ENCODE measurements at places on chromosomes 3 and 15.

DNA sequence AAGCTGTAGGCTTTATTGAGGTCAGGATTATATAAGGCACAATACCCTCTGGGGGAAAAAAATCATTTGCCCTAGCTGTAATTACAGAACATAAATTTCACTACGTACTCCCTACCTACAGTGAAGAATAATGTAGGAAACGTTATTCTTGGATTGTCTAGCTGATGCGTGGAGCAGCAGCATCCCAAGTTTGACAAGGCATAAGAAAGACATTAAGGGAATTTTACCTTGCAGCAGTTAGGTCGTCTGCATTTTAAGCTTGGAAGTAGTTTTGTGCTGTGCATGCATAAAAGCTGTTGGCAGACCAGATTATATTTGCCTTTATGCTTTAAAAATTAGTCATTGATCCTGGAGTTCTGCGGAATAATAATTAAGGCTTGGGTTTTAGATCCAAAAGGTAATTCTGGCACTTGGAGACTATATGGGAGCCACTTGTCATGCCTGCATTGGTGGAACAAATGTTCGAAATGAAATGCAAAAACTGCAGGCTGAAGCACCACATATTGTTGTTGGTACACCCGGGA lies 2.2 kb downstream of the EIF4A2 start:
- peaks cover 15% of the 10 kb centered on the region for H3K27me3 ChIP-seq
- peaks cover 56% of the 10 kb centered on the region for H3K36me3 ChIP-seq
- no peak for DNase-seq
- peaks cover 64% of the 10 kb centered on the region for H3K4me1 ChIP-seq

DNA sequence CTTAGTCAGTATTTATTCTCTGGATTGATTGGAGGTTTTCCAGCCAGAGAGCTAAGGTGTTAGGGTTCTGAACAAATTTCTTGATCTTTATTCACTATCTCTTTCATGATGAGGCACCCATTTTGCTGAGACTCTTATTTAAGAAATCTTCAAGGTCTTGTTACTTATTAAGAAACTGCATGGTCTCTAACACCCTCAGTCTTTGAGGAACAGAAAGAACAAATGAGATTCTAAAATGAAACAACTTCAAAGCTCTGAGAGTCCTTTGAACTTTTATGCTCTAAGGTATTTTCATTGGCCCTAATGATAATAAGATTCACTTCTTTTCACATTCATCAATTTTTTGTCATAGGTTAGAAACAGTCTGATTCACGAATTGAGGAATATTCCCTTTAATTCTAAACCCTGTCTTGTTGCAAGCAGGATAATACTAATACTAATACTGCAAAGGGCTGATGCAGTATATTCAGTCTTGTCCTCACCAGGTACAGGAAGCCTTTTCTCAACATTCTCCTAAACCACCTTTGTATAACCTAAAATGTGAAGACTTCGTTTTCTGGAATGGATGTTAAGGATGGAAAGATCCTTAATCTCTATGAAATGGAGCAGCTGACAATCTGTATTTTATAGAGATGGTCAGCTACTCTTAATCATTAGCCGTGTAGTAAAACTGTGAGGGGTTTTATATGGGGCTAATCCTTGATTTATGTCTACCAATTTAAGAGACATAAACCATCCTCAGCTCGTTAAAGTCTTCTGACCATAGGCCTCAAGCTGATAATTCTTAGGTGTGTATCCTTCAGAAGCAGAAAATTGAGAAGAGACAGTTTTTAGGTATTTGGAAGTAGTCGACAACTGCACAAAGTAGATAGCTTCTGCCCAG lies 198.3 kb downstream of the OTOL1 start:
- no peak overlapping the region for H3K4me3 ChIP-seq
- no peak for DNase-seq
- H3K4me1 ChIP-seq = no peaks in the 10 kb centered on the region
- H3K27ac ChIP-seq = no peak overlapping the region
- H3K27me3 ChIP-seq = no peaks in the 10 kb centered on the region

GRCh38 chr15:74967670-74968069 lies 11.1 kb upstream of the RPP25 start:
- H3K4me3 ChIP-seq = no peak overlapping the region
- no peak overlapping the region for H3K27ac ChIP-seq
- H3K4me1 ChIP-seq = no peaks in the 10 kb centered on the region
- H3K36me3 ChIP-seq = no peaks in the 10 kb centered on the region
- no peak for DNase-seq
- H3K27me3 ChIP-seq = peaks cover 17% of the 10 kb centered on the region

DNA sequence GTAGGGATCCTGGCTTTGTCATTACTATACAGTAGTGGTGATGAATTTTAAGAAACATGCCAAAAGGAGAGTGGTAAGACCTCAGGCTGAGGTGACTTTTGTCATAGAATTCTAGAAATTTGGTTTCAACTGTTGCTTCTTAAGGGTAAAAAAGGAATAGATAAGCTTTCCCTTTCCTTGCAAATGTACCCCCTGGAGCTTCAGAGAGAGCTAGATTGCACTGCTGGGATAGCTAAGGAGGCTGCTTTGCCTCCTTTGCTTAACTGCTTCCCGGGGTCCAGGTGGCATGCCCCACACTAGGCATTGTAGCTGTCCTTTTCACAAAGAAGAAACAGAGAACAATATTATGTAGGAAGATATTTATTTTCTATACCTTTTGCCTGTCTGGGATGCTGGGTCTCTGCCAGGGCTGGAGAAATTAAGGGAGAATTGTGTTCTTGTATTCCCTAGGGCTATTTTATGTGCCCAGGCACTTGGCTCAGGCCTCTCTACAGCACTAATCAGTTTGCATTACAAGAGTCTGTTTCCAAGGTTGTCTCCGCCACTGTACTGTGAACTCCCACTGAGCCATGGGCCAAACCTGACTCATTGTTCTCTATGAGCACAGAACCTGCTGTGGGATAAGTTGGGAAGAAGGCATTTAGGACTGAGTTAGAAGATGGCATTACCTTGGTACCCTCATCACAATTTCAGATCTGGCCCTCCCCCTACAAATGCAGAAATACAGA lies 460.0 kb downstream of the PDCD6IP start:
- H3K4me3 ChIP-seq = no peak overlapping the region
- H3K4me1 ChIP-seq = peaks cover 75% of the 10 kb centered on the region
- DNase-seq = no peak
- H3K27ac ChIP-seq = no peak overlapping the region

DNA sequence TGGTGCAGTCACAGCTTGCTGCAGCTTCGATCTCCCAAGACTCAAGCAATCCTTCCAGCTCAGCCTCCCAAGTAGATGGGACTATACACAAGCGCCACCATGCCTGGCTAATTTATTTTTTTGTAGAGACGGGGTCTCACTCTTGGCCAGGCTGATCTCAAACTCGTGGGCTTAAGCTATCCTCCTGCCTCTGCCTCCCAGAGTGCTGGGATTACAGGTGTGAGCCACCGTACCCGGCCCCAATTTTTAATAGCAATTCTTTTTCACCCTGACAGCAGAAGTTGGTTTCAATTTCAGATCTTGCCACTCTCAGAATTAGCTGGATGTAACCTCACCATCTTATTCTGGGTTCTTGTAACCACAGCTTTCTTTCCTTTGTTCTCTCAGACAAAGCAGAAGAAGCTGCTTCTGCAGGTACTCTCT lies 64.8 kb downstream of the TRIM71 start:
- H3K4me1 ChIP-seq = peaks cover 53% of the 10 kb centered on the region
- peaks cover 23% of the 10 kb centered on the region for H3K36me3 ChIP-seq
- H3K4me3 ChIP-seq = no peak overlapping the region
- no peak overlapping the region for H3K27ac ChIP-seq
- DNase-seq = no peak

- H3K36me3 ChIP-seq = no peaks in the 10 kb centered on the region
- H3K4me1 ChIP-seq = peaks cover 11% of the 10 kb centered on the region
- no peak for DNase-seq
- no peak overlapping the region for H3K27ac ChIP-seq
These were observed 25.7 kb upstream of the GOLIM4 start for GRCh38 chr3:168121184-168122017.

- H3K27me3 ChIP-seq = peaks cover 30% of the 10 kb centered on the region
- peak overlapping the region; percentile 93 for H3K4me3 ChIP-seq
- peaks cover 34% of the 10 kb centered on the region for H3K4me1 ChIP-seq
- no peak for DNase-seq
These were observed 1.4 kb upstream of the SEMA6D start for GRCh38 chr15:47715856-47716445.

- no peak overlapping the region for H3K27ac ChIP-seq
- H3K4me1 ChIP-seq = peaks cover 25% of the 10 kb centered on the region
- H3K36me3 ChIP-seq = no peaks in the 10 kb centered on the region
- no peak for DNase-seq
- H3K4me3 ChIP-seq = peak overlapping the region; percentile 88
- peaks cover 15% of the 10 kb centered on the region for H3K27me3 ChIP-seq
These were observed 25.5 kb upstream of the CSPG4 start for GRCh38 chr15:75738014-75738646.

DNA sequence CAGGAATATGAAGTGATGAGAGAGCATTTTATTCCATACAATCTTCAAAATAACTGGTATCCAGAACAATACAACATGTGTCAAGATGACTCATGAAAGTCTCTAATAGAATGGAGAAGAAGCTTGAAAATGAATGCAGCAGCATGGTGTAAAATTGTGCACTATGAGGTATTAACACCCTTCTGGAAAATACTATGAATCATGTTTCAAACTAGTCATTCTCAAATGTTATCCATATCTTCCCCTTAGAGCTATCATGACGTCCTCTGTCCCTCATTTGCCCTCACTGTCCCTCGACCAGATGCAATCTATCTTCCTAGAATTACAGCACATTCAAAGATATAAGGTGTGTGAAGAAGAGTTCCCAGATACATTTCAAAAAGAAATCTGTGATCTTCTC lies 198.2 kb downstream of the NECTIN3 start:
- H3K4me3 ChIP-seq = no peak overlapping the region
- no peaks in the 10 kb centered on the region for H3K4me1 ChIP-seq
- no peak overlapping the region for H3K27ac ChIP-seq
- no peak for DNase-seq
- no peaks in the 10 kb centered on the region for H3K36me3 ChIP-seq

GRCh38 chr3:60240492-60240891 lies 1010.8 kb downstream of the FHIT start:
- no peaks in the 10 kb centered on the region for H3K36me3 ChIP-seq
- H3K4me3 ChIP-seq = no peak overlapping the region
- no peaks in the 10 kb centered on the region for H3K27me3 ChIP-seq
- H3K4me1 ChIP-seq = peaks cover 5% of the 10 kb centered on the region
- H3K27ac ChIP-seq = no peak overlapping the region

DNA sequence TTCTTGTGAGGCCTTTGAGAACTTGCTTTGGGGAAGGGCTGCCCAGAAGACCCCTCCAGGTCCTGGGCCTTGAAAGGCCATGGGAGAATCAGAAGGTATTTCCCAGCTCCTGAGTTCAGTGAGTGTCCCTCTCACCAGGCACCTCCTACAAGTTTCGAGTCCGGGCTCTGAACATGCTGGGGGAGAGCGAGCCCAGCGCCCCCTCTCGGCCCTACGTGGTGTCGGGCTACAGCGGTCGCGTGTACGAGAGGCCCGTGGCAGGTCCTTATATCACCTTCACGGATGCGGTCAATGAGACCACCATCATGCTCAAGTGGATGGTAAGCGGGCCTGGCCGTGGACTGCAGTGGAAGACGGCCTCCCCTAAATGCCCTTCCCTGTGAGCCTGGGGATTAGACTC lies 68.3 kb downstream of the BOC start:
- DNase-seq = no peak
- H3K4me1 ChIP-seq = peaks cover 36% of the 10 kb centered on the region
- H3K27ac ChIP-seq = no peak overlapping the region
- no peaks in the 10 kb centered on the region for H3K27me3 ChIP-seq
- no peak overlapping the region for H3K4me3 ChIP-seq
- H3K36me3 ChIP-seq = peaks cover 27% of the 10 kb centered on the region

- H3K4me1 ChIP-seq = peaks cover 14% of the 10 kb centered on the region
- no peaks in the 10 kb centered on the region for H3K27me3 ChIP-seq
- H3K4me3 ChIP-seq = no peak overlapping the region
- peaks cover 12% of the 10 kb centered on the region for H3K36me3 ChIP-seq
- no peak overlapping the region for H3K27ac ChIP-seq
These were observed 273.4 kb upstream of the NSMCE3 start for GRCh38 chr15:29542994-29543393.

DNA sequence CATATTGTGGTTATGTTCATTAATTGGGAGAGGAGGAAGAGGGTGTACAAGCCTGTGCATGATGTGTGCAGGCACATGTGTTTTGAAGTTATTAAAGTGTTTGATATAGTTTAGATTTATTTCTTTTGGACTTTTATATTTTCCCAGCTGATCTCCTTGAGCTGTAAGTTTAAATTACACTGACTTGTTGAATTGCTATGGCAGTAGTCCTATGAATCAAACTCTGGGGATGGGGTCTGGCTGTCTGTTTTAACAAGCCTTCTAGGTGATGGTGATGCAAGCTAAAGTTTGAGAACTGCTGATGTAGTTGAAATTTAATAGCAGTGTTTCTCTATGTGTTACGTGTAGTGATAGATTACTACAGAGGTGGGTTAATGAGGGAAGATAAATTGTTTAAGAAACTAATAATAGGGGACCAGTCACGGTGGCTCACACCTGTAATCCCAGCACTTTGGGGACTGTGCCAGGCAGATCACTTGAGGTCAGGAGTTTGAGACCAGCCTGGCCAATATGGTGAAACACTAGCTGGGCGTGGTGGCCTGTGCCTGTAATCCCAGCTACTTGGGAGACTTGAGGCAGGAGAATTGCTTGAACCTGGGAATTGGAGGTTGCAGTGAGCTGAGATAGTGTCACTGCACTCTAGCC lies 7.0 kb downstream of the ARIH1 start:
- H3K27me3 ChIP-seq = no peaks in the 10 kb centered on the region
- H3K4me3 ChIP-seq = peak overlapping the region; percentile 7
- DNase-seq = no peak

- H3K27me3 ChIP-seq = no peaks in the 10 kb centered on the region
- H3K4me3 ChIP-seq = no peak overlapping the region
These were observed 120.3 kb downstream of the LRRK1 start for GRCh38 chr15:101039461-101039860.

DNA sequence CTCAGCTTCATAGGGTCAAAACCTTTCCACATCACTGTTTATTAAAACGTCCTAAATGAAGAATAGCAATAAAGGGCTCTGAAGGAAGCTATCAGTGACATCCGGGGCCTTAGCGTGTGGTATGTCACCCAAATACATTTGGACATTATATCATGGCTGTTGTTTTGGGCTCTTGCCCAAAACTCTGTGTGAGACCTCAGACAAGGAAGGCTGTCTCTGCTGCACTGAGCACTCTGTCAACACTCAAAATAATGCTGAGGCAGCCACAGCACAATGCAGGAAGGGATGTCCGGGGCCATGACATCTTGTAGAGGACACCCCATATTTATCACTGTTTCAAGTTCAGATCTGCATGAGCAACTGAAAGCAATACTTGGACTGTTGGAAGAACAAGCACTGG lies 293.8 kb upstream of the WNT5A start:
- no peak overlapping the region for H3K4me3 ChIP-seq
- no peaks in the 10 kb centered on the region for H3K4me1 ChIP-seq
- no peaks in the 10 kb centered on the region for H3K27me3 ChIP-seq

GRCh38 chr15:63367390-63367789 lies 14.3 kb downstream of the CA12 start:
- no peaks in the 10 kb centered on the region for H3K27me3 ChIP-seq
- DNase-seq = no peak
- peaks cover 13% of the 10 kb centered on the region for H3K4me1 ChIP-seq
- no peak overlapping the region for H3K27ac ChIP-seq
- no peak overlapping the region for H3K4me3 ChIP-seq
